T-helper 9 cell (primary cell): ENCODE measurements at places on chromosomes 2 and 18.

DNA sequence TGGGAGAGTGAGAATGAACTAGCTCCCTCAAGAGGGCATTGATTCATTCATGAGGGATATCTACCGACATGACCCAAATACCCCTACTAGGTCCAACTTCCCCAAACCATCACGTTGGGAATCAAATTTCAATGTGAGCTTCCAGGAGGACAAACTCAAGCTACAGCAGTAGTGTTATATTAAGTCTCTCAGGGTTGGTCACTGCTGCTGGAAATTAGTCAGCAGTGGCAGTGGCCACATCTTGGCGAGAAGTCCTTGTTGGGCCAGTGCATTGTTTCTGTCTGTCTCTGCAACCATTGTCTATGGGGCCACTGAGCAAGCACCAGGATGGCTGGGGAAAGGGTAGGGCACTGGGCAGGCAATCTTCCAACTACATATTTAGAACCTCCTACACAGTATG, 47.5 kb downstream of the THUMPD2 start:
- DNase-seq = no peak

DNA sequence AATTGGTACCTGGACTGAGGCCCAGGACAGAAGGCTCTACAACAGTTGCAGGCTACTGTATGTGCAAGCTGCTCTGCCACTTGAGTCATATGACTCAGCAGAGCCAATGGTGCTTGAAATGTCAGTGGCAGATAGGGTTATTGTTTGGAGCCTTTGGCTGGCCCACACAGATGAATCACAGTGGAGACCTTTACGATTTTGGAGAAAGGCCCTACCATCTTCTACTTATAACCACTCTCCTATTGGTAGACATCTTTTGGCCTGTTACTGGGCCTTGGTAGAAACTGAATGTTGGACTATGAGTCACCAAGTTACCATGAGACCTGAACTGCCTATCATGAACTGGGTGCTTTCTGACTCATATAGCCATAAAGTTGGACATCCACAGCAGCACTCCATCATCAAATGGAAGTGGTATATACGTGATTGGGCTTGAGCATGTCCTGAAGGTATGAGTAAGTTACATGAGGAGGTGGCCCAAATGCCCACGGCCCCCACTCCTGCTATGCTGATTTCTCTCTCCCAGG, 88.9 kb upstream of the NRXN1 start:
- no peak for DNase-seq

DNA sequence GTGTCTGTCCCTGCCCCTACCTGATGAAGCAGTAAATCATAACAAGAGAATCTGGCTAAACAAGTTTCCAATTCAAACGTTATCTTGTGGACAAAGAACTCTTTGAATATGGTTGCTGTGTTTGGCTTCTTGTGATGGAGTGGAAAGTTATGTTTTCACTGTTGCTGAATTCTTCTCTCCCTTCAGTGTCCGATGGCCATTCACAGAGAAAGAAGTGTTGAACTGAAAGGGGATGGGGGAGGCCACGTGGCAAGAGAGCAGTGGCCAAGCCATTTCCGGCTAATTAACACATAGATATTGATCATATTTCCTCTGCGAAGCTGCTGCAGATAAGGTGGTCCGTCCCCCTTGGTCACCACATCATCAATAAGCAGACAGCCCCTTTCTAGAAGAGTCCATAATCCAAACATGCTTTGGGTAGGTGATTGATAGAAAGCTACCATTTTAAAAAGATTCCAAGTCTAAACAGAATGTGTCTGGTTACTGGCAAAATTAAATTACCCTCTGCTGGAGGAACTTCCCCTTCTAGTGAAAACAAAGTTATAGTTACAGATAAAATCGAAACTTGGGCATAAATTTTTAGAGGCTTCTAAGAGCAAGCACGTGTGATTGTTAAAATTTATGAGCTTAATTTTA, 36.9 kb upstream of the FZD7 start:
- DNase-seq = no peak

DNA sequence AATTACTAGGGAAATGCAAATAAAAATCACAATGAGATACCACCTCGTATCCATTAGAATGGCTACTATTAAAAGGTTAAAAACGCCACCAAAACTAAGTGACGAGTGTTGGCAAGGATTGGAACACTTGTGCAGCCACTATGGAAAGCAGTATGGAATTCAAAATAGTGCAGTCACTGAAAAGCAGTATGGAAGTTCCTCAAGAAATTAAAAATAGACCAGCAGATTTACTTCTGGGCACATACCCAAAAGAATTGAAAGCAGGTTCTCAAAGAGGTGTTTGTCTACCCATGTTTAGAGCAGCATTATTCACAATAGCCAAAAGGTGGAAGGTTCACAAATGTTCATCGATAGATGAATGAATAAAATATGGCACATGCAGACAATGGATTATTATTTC, 149.7 kb upstream of the STON1 start:
- DNase-seq = no peak

DNA sequence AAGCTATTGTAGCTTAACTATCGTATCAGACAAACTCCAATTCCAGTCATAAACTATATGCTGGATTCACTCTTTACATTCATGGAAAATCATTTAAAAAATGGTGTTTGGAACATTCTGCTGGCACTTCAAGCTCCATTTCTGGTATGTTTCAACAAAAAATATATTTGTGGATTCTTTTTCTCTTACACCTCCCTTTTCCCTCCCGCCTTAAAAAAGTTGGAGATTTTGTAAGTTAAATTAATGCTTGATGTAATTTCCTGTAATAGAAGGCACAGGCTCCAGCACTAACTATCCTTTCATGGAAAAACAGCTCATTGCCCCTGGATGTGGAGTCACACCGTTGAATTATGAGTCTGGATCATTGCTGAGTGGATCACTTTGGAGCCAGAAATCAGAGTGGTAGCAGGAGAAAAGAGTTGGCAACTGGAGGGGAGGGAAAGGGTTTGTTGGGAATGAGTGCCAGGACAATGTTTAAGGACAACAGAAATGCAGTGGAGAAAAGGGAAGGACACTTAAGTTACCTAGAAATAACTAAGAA, 102.8 kb downstream of the ICOS start:
- DNase-seq = no peak

DNA sequence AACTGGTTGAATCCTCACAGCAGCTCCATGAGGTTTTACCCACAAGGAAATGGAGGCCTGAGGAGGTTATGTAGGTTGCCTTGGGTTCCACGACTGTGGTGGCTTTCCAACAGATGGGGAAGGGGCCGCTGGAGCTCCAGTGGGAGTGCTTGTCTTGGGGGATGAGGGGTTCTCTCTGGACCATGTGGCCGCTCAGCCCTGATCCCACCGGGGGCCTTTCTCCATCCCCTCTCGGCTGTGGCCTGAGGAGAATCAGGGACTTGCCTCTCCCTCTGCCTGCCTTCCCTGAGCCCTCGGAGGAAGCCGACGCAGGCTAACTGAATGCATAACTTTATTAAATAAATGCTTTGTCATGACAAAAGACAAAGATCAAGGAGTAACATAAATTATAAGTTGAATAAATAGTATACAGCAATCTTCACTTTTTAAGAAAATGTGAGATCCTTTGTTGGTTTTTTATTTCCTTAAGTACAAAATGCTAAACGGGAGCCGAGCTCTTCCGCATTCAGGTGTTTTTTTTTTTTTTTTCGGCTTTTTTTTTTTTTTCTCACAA, 23.5 kb downstream of the IGFBP5 start:
- DNase-seq = no peak

DNA sequence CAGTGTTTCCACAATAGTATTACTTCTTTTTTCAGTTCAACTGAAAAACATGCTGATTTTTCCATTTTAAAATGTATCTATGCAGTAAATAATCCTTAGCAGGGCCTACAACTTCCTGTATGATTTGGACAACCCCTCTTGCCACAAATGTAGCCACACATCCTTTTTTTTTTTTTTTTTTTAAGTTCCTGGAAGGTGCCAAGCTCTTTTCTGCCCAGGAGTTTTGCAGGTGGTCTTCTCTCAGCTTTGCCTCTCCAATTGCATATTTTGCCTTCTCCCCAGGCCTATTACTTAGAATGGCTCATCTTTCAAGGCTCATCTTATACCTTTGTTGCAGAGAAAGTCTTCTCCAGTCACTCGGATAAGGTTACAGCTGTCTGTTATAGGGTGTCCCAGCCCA, 11.6 kb downstream of the KLHL14 start:
- DNase-seq = no peak

GRCh38 chr2:17422061-17422460, 96.2 kb downstream of the RAD51AP2 start:
- no peak for DNase-seq
